ENCODE measurements at places on chromosomes 3 and 15. TPM values are rescaled to one million over a fixed set of nuclear protein-coding genes. Genes with fewer than 3 reads are reported as not detected.

DNA sequence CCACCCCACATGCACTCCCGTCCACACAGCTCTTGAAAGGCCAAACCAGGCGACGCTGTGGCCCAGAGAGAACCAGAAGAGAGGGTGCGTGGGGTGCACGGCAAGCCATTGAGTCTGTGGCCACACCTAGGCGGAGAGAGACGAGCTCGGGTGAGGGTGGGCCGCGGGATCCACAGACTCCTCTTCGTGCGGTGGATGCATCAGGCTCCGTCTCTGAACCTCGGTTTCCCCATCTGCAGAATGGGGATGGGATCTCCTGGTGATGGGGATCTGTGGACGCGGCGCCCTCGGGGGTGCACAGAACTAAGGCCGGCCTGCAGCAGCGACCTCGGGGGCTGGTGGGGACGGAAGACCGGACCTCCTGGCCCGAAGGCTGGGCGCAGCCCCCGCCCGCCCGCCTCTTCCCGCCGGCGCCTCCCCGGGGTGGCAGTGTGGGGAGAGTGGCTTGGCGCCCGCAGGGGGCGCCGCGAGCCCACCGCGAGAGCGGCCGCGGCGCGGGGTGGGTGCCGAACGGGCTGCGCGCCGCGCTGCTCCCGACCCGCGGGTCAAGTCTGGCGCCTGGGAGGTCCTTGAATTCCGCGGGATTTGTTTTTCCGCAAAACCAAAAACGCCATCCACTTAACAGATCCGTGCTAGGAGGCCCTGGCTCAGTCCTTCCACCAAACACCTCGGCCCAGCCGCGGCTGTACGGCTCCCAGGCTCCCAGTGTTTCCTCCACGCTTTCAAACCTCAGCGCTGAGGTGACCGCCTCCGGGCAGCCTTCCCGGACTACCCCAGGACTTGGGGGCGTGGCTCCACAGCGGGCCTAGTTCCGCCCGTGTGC is 13.2 kb upstream of the ADPGK start:
- DNase-seq = peak; percentile 13

DNA sequence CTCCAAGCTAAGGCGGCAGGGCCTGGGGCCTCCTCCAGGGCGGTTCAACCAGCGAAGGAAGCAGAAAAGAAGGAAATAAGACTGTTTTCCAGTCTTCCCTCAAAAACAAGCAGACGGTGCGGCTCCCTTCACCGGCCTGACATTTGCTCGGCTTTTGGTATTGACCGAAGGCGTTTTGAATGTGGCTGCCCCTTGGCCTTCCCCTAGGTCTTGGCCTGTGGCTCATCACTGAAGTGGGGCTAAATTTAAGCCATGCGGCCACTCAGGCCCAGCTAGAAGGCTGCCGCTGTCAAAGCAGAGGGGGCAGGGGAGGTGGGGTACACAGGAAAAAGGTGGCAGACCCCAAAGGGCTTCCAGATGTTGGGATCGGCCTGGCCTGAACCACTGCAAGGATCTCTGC is 86.2 kb downstream of the SRGAP3 start:
- DNase-seq = no peak

DNA sequence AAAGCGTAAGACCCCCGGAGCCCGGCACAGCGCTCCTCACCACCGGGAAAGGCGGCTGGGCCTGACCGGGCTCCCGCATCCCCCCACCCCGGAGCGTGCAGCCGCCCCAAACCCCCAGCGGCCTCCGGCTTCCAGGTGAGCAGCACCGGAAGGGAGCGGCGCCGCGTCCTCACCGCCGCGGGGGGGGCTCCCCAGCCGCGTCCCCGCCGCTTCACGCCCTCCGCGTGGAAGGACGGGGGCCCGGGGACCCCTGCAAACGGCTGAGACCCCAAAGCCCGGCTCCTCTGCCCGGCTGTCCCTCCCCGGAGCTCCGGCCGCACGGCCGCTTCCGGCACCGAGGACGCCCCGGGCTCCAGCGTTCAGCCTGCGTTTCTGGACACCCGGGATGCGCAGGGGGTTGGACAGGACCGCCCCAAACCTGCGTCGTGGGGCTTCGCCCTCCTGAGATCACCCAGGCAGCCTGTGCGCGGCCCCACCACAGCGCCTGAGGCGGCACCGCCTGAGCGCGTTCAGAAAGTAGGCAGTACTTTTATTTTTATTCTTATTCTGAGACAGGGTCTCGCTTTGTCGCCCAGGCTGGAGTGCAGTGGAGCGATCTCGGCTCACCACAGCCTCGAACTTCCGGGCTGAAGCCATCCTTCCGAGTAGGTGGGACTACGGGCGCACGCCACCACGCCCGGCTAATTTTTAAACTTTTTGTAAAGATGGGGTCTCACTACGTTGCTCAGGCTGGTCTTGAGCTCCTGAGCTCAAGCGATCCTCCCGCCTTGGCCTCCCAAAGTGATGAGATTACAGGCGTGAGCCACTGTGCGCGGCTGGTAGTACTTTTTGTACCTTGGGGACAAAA is 51.6 kb upstream of the BLM start:
- DNase-seq = peak; percentile 62

DNA sequence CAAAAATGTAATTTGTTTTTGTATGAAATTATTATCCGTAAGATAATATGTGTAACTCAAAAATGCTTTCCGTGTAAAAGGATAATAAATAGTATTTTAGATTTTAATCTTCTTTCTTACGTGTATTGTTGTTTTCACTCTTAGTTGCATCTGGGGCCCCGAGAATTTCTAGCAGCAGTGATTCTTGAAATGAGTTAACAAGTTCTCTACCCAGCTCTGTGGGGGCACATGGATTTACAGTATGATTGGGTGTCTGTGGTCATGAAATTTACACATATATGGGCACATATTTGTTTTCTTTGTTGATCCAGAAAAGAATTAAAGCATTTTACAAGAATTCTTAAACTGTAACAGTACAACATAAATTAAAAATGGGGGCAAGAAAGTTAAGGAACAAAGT is 145.9 kb upstream of the LRRFIP2 start:
- DNase-seq = no peak

Gene RFTN1
- 26.4 TPM for total RNA-seq

- DNase-seq = no peak
Measured at GRCh38 chr3:154464440-154465190, 34.6 kb upstream of the GPR149 start.

DNA sequence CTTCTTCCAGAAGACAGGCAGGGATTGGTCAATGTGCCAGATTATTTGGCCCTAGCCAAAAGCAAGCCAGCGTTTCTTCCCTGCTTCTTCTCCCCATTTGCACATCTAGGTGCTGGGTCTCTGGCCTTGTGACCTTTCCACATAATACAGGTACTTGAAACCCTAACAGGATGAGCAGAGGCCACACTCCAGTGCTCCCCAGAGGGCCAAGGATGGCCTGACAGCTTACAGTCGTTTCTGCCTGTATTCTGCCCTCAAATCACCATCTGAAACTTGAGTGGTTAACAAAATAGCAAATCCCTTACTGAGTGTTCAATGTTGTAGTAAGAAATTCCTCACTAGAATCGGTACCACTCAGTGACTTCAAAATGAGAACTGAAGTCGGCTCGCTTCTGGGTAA is 29.1 kb downstream of the MKRN2 start:
- no peak for DNase-seq

- DNase-seq = no peak
Measured at GRCh38 chr3:30664459-30664858, 58.1 kb downstream of the TGFBR2 start.

DNA sequence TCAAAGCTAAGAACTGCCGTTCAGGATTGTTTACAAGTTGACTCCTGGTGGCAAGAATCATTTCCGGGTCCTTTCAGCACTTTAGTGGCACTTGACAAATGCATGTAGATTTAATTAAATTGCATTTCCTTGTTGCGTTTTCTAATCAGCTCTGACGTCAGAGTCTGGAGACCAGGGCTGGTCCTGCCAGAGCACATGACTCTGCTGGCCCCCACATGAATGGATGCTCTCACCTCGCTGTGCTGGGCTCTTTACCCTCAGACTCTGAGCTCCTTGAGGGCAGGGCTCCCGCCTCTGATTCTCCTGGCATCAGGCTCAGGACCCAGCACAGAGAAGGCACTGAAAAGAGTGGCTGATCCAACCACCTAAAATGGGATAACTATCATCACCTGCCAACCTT is 69.4 kb downstream of the FEM1B start:
- DNase-seq = no peak

- DNase-seq = no peak
Measured at GRCh38 chr15:66023311-66023972, 154.2 kb downstream of the RAB11A start.

Gene GPR171
- not detected for total RNA-seq

Gene ALDH1A3
- total RNA-seq = 343 TPM

DNA sequence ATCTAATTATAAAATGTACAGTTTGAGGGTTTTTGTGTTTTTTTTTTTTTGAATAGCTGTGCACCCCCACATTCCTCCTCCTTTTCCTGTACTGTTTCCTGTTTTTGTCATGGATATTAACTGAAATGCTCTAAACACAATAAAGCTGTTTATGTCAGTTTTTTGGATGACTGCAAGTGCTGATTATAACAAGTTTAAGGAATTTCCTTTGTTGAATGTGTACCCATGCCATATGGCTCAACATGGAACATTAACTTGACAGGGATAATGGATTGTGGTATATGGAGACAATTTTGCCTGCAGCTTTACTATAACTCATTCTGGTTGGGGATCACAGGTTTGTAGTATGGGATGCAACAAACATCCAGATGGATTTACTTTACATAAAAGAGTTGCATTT is 216.4 kb downstream of the TCF12 start:
- DNase-seq = no peak

Gene CRTAP
- total RNA-seq = 301 TPM

Gene RYR3
- total RNA-seq = not detected

GRCh38 chr3:150779402-150779858 is 16.5 kb upstream of the SIAH2 start:
- DNase-seq = no peak

- peak; percentile 44 for DNase-seq
Measured at GRCh38 chr3:126201168-126201567, 20.8 kb upstream of the ALDH1L1 start.

DNA sequence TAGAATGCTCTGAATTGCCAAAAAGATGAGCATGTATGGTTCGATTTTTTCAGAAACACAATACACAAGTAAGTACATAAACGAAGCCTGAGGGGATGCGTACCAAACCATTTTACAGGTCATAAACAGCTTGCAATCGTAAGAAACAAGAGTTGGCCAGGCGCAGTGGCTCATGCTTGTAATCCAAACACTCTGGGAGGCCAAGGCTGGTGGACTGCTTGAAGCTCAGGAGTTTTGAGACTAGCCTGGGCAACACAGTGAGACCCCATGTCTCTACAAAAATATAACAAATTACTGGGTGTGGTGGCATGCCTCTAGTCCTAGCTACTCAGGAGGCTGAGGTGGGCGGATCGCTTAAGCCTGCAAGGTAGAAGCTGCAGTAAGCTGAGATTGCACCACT is 13.4 kb downstream of the TRA2B start:
- DNase-seq = no peak

- peak; percentile 86 for DNase-seq
Measured at GRCh38 chr3:105274958-105275357, 91.8 kb upstream of the ALCAM start.

Gene DCLK3
- total RNA-seq = not detected

Gene SNTN
- total RNA-seq = not detected
